ENCODE measurements at places on chromosomes 11 and 22.

- no peak for DNase-seq
These were observed 136.2 kb upstream of the SEZ6L start for GRCh38 chr22:26033071-26033470.

DNA sequence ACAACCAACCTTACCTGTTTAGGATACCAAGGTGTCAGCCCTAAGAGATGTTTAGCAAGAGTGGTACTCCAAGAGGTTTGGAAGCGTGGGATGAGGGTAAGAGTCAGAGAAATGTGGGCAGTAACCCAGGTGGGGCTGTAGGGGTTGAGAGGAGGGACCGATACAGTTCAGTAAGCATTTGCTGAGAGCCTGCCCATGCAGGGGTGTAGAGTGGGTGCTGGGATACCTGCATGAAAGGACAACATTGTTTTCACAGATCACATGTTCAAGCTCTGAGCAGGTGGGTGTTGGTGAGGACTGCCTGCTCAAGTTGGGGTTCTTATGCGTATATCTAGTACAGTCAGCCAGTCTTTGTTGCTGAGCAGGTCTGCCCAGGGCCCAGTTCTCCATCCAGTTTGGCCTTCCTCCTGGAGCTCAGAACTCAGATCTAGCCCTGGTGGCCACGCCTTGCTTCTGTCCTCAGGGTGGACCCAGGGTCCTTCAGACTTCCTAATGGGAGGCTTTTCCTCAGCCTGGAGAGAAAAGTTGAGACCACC, 14.8 kb downstream of the PPFIBP2 start:
- DNase-seq, result no peak

- DNase-seq, result no peak
These were observed 932 bp downstream of the IRAG1 start for GRCh38 chr11:10692531-10693115.

GRCh38 chr11:40879911-40880310, 579.5 kb downstream of the LRRC4C start:
- no peak for DNase-seq

DNA sequence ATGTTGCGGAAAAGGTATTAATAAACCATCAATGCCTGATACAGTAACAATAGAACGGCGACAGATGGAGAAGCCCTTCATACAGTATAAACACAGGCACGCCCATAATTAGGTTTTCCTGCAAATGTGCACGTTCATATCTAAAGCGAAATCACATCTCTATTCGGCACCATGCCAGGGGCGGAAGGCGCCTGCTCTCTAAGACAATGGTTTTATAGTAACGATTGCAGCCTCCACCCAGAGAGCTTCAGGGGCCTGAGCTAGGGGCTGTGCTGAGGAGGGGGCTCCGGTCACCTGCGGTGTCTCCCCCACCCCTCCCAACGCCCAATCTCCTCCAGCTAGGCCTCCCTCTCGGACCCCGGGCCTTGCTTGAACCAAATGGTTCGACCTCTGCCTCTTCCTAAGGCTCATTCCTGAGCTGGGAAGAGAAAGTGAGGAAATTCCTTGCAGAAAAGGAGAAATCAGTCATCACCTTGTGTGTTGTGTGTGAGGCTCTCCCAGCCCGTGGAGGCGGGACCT, 9.6 kb downstream of the KRTAP5-5 start:
- DNase-seq, result no peak

DNA sequence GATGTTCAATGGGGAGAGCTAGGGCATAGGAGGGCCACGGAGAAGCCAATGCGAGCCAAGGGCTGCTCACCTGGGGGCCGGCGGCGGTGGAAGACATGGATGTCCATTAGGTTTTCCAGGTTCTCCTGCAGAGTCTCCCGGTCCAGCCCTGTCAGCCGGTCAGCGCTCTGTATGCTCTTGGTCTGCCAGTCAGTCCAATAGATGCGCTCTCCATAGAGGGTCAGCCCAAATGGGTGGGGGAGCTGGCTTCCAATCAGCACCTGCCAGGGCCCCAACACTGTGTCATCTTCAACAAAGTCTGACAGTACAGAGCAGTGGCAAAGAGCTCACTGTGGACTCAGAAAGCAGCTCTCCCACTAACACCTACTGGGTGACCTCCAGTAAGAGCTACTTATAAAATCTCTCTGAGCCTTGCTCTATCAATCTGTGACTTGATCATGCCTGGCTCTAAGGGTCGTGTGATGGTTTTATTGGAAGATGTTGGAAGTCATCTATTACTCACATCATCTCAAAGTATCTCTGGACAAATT, 33.0 kb upstream of the CKAP5 start:
- no peak for DNase-seq

DNA sequence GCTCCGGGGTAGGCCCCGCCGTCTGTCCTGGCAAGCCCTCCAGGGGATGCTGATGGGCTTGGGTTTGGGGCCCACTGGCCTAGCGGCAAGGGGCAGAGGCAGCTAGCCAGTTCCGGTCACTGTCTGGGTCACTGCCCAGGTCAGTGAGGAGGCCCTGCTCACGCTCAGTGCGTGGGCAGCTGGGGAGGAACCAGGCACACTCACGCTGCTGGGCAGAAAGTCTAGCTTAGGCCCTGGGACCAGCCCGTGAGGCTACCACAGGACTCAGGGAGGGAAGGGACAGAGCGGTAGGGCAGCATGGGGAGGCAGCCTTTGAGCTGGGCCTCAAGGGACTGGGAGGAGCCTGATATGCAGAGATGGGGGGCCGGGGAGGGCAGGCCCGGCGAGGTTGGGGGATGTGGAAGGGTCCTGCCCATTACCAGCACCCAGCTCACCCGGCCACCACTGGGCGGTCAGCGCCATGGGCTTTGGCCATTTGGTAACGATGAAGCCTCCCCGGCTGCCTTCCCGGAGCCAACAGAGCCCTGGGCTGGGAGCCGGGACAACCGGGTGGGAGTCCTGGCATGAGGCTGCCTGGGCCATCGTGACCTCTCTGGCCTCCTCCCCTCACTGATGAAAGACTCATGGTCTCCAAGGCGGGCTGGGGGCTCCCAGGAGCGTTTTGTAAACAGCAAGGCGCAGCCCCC, 14.2 kb downstream of the SHISAL1 start:
- no peak for DNase-seq

DNA sequence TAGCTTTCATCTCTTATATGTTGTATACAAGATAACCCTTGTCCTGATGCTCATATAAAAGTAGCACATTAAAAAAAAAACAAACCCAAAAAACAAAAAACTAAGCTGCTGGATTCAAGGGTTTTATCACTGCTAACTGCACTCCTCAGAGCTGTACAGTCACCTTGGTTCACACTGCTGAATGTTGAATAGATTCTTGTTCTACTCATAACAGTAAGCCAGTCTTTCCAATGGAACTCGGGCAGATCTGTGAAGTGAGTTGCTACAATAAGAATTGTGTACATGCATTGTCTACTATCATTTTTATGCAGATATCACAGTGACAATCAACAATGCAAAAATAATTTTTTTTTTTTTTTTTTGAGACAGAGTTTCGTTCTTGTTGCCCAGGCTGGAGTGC, 4.7 kb downstream of the HARBI1 start:
- no peak for DNase-seq

DNA sequence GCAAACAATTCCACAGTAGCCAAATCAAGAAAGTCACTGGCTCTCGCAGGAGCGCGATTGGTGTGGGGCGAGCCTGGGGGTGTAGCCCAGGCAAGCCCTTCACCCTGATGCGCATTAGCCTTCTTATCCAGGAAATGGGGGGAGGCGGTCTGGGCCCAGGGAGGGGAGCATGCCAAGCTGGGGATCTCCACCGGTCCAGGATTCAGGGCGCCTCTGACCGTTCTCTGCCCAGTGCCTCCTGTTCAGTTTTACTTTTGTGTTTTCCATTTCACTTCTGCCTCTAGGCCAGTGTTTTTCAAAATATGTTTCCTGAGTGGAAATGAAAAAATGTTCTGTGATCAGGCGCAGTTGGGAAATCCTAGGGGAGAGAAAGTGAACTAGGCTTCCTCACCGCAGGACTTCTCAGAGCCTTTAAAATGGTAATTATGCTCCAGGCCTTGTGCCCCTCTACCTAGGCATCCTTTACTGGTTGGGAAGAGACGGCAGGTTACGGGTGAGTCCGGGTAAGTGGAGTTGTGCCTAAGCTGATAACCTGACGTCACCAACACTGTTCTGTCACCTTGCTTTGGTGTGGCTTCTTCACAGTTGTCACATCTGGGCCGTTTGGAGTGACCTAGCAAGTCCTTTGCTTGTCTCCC, 18.4 kb downstream of the LRP5 start:
- no peak for DNase-seq

- DNase-seq, result no peak
These were observed 139.5 kb upstream of the TIMP3 start for GRCh38 chr22:32661737-32662586.

- no peak for DNase-seq
These were observed 91.8 kb downstream of the APIP start for GRCh38 chr11:34824425-34824824.

GRCh38 chr11:46617134-46617971, at the start of the genes ATG13 and HARBI1:
Gene ATG13, plus strand, starts transcription at chr11:46617553. Its CDS starts 26,739 bp downstream, at chr11:46644292.
Gene HARBI1, minus strand, starts transcription at chr11:46617227. Its CDS starts 990 bp downstream, at chr11:46616237.
- DNase-seq, result peak; percentile 84

GRCh38 chr11:43521471-43521870, 159.1 kb upstream of the HSD17B12 start:
- DNase-seq, result no peak

GRCh38 chr11:21398195-21398594, 728.8 kb downstream of the NELL1 start:
- no peak for DNase-seq

DNA sequence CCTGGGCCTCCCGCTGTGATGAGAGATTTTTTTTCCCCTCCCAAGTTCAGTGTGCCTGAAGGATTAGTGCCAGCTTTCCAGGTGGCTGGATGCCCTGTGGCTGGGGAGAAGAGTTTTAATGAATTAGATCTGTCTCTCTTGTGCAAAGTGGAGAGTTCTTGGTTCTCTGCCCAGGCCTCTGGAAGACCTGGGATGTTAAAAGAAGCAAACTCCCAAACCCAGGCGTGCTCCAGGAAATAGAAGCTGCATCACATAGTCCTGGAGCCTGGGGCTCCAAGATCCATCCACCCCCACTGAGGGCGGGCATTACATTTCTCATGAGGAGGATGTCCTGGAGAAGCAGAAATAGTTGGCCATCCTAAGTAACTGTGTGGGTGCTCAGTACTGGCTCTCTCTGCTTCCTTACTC, 30.6 kb downstream of the SDHAF2 start:
- no peak for DNase-seq

DNA sequence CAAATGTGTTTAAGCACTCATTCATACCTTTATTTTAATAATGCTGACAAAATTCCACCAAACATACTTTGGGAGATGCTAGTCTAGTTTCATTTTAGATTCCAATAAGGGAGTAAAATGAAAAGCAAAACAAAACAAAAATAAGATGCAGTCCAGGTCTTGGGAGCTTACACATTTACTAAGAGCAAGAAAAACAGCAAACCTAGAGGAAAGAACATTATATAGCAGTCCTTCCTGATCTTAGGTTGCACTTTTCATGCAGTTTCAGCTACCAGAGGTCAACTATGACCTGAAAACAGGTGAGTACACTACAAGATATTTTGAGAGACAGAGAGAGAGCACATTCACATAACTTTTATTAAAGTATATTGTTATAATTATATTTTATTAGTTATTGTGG, 1100.9 kb downstream of the DLG2 start:
- no peak for DNase-seq

- DNase-seq, result peak; percentile 91
These were observed 1.7 kb upstream of the LINC01488 start for GRCh38 chr11:69479591-69480271.

DNA sequence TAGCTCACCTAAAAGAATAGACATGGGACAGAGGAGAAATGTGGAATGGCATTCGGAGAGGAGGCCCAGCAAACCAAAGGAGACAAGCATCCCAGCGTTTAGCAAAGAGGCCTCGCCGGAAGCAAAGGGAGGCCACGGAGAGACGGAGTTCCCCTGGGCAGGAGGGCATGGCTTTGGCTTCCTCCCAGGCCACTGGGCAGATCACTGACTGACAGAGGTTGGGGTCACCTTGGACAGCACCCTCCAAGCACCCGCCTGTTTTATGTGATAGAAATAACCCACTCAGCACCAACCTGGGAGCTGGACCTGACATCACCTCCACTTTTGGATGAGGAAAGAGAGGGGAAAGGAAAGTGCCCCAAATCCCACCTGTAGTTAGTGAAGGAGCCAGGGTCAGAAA, 434.1 kb downstream of the BRD1 start:
- no peak for DNase-seq

- DNase-seq, result no peak
These were observed 204.2 kb downstream of the AASDHPPT start for GRCh38 chr11:106281455-106282173.

DNA sequence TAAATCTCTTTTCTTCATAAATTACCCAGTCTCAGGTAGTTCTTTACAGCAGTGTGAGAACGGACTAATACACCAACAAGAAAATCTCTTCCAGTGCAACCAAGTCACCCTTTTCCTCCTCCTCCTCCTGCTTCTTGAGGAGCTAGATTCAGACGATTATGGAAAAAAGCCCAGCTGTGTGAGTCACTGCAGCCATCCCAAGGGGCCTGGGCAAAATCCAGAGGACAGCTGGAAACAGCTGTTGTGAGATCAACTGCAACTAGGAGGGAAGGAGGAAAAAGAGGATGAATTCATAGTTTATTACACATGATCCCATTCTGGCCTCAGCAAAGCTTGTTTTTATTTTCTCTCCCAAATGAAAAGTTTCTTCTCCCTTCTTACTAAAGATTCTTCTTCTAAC, 32.9 kb downstream of the RBFOX2 start:
- DNase-seq, result no peak

DNA sequence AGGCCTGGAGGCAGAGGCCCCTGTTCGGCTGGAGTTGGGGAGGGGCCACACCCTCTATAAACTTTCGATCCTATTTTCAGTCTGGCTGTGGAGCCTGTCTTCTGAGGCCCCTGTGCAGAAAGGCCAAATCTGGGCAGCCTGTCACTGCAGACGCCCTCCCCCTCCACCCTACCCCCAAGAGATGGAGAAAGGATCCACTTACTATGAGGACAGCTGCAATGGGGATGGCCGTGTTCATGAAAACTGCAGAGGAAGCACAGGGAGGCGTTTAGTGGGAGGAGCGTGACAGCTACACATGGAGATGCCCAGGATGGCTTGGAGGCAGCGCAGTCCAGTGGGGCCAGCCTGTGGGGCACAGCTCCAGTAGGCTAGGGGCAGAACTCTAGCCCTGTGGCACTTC, 43.5 kb upstream of the KCNJ11 start:
- DNase-seq, result no peak

GRCh38 chr11:92698742-92699141, 270.7 kb upstream of the MTNR1B start:
- no peak for DNase-seq

GRCh38 chr11:106828976-106829375, 189.3 kb downstream of the GUCY1A2 start:
- no peak for DNase-seq

DNA sequence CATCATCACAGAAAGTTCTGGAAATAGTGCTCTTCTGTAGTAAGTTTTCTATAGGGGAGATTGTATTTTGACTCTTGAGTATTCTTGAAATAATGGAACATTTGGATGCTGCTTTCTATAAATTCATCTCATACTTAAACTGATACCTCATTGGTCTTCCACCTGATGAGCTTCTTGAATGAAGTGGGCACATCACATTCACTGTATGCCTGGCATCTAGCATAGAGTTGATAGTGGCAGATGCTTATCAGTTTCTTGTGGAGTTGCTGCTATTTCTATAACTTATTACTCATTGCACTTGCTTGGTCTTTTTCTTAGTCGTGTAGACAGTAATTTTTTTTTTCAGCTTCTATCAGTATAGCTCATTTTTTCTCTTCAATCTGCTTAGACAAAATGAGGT, 5.4 kb downstream of the ATXN10 start:
- no peak for DNase-seq

Measured in HuH-7 (cell line).